Stimulated activated CD8-positive, alpha-beta memory T cell treated with anti-CD3 and anti-CD28 coated beads, Interleukin-4, amount 100 ng/mL, for 1 hour (primary cell): ENCODE measurements at places on chromosomes 12 and 14.

DNA sequence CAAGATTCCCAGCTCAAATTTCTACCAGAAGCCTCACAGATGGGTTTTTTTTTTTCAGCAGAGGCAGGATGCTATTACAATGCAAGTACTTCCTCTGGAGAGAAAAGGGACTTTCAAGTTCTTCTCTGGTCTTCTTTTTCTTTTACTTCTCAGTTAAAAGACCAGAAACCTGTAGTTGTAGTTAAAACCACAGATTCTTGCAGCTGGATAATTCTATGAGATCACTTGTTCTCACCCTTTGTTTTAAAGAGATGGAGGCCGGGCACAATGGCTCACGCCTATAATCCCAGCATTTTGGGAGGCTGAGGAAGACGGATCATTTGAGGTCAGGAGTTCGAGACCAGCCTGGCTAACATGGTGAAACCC, 47.6 kb upstream of the OVCH1 start:
- no peak for DNase-seq

GRCh38 chr14:20712904-20713303, 24.3 kb downstream of the ANG start:
- DNase-seq: no peak

- DNase-seq: peak; percentile 85
Measured at GRCh38 chr14:99266181-99267178, 5.5 kb downstream of the BCL11B start.

DNA sequence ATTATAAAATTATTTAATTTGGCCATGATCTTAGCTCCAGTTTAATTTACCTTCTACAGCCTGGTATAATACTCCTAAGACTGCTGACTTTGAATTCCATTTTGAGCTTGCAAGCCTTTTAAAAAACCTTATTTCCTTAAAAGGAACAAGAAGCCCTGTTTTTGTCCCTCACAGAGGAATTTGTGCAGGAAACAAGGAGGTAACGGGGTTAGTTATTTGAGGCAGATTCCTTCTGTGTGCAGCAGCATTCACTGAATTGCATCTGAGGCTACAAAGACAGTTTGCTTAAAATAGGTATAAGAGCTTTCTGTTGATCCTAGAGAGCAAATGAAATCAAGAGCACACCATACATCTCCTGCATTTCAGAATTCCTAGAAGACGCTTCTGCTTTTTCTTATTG, 403.3 kb upstream of the PRICKLE1 start:
- DNase-seq: no peak

DNA sequence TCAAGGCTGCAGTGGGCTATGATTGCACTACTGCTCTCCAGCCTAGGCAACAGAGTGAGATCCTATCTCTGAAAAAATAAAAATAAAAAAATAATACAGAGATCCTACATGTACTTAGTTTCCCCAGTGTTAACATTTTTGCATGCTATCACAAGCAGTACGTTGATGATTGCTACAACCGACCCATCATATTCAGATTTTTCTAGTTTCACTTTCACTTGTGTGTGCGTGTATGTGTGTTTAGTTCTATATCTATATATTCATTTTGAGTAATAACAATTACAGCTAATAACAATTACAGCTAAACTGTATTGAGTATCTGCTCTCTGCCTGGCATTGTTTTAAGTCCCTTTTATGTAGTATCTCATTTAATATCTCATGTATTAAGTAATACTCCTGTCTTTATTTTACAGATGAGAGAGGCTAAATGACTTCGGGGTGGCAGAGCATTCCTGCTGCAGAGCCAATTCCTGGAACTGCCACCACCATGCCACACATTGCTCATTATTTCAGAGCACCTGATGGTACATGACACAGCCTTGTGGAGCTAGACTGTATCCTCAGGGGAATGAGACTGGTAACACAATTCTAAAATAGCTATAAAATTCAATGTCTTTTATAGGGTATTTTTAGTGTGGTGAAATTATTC, 153.1 kb downstream of the BCAT1 start:
- DNase-seq: no peak

DNA sequence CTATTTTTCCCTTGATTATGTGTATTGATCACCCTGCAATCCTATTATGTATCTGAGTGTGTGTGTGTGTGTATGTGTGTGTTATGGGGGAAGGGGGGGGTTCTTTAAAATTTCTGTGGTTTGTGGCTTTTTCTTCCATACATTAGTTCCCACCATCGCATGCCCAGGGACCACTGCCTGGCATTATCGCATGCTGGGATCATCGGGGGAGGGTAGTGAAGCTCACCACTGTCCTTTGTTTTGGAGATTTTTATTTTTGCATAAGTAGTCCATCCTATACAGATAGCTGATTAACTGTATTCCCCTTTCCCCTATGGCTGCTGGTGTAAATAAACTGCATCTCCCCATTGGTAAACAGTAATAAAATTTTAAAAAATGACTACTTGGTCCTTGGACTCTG, 3.4 kb downstream of the ATXN7L3B start:
- DNase-seq: no peak

DNA sequence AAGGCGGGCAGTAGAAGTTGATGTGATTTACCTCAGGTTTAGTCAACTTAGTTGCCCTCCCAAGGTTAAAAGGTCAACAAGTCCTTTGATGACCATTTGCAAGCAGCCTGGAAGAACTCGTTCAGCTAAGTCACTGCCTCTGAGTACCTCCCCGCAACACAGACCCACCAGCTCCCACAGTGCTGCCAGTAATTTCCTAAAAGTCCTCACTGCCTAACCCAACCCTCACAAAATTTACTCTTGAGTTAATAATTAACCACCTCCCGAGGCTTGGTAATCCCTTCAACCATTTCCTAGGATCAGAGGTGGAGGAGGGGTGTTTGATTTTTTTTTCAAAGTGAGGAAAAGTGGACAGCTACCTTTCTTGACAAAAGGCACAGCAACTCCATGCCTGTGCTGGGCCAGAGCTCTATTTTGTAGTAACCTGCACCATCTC, 55.8 kb downstream of the MAP3K9 start:
- no peak for DNase-seq

- no peak for DNase-seq
Measured at GRCh38 chr12:22792138-22792537, 167.2 kb downstream of the ETNK1 start.

DNA sequence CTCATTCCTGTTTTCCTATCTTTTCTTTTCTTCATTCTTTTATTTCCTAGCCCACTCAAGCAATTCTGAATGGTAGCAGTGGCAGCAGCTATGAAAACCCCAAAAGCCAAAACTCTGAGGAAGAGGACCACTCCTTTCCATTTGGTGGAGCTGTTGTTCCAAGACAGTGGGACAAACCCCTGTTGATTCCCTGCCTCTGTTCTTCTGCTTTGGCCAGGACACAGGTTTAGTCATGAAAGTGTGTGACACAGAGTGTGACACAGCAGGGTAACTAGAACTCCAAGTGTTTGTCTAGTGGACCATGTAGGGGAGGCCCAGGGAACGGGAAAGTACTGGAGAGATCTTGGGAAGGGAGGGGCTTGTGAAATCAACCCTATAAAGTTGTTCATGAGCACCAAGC, 71.1 kb downstream of the PTCSC3 start:
- no peak for DNase-seq

GRCh38 chr14:24367514-24368211, at the start of gene NFATC4:
Gene NFATC4, plus strand, starts transcription at chr14:24368184. Its CDS starts 157 bp downstream, at chr14:24368341.
- DNase-seq: no peak
